ENCODE measurements at places on chromosomes 13 and 19. TPM values are rescaled to one million over a fixed set of nuclear protein-coding genes. Genes with fewer than 3 reads are reported as not detected.

- no peak for DNase-seq
Observed at GRCh38 chr19:54282686-54283470, 2.0 kb upstream of the LILRB2 start.

DNA sequence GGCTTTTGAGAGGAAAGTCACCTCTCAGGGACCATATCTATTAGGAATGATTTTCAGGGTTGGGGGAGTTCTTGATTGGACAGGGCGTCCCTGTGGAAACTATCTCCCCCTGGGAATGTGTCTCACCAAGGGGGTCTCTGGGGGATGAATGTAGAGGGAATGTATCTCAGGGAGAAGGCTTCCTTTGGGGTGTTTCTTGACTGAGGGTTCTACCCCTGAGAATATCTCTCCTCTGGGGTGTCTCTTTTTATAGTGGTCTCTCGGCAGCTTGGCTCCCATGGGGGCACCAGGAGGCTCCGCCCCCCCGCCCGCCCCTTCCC, 1.0 kb downstream of the RTBDN start:
- DNase-seq = no peak

- no peak for DNase-seq
Observed at GRCh38 chr13:38735665-38736440, 49.0 kb downstream of the FREM2 start.

Gene CDX2
- total RNA-seq = not detected
